Kasumi-1 (cell line): ENCODE measurements at places on chromosomes 1 and 21.

DNA sequence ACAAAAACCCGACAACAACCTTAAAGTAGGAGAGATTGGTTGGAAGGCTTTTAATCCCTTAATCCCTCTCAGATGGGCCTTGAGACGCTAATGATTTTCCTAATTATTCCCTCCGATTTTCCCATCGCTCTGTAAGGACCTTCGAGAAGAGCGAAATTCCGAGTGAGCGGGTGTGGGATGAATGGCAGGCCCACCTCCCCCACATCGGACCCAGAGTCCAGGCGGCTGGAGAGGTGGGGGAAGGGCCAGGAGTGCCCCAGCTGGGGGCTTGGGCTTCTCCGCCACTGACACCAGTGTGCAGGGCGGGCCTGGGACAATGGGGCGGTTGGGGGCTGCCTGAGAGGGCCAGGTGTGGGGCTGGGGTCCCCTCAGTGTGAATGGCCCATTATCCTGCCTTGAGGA lies 23.4 kb downstream of the RHBG start:
- no peak for DNase-seq

DNA sequence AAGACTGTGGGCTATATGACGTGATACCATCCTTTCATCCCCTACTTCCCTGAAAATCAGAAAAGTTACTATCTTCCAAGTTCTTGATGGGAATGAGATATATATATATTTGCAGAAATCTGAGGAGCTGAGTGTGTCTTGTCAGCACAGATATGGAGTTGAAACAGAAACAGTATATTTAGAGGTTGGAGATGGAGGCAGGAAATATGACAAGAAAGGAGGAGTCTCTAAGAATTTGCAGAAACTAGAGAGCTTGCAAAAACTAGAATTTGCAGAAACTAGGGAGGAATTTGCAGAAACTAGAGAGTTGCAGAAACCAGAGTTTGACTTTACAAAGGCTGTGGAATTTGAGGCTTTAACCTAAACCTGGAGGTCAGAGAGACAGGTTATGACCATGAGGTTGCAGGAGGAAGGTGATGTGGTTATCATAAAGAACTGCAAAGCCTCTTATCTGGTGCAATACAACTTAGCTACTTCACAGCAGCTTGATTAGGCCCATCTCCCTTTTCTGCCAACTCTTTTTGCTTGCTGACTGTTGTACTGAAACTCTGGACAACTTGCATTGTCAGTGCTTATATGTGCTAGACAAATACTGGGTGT lies 22.3 kb downstream of the XCL2 start:
- peak; percentile 23 for DNase-seq

- no peak for DNase-seq
These were observed 57.8 kb downstream of the SERINC2 start for GRCh38 chr1:31470794-31471315.

GRCh38 chr1:157388057-157388456 lies 164.3 kb downstream of the FCRL5 start:
- DNase-seq: no peak

- no peak for DNase-seq
These were observed 196.1 kb downstream of the AMY1C start for GRCh38 chr1:103945774-103946173.

DNA sequence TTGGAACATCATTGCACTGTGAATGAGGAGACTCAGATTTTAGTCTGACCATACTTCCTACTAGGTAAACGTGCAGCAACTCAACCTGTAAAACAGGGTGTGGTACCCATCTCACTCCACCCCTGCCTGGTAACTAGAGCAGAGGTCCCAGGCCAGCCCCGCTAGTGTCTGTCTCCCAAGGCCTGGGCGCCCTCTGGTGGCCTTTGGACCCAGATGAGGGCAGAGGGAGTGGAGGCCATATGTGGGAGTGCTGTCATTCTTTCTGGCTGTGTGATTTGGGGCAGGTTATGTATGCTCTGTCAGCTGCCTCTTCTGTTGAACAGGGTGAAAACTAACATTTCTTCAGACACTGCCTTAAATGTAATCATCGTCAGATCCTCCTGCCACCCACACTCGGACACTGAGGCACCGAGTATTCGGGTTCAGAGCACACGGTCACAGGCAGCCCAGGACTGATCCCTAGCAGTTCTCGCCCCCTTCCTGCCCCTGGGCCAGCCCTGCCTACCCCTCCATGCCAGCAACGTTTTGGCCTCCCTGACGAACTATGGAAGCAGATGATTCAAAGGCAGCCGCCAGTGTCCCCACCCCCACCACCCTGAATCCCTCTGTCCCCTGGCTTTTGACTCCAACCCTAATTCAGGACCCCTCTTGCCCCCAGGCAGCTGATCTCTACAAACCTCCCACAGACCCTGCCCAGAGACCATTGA lies 76.0 kb downstream of the CD247 start:
- DNase-seq: peak; percentile 79

- no peak for DNase-seq
These were observed 3.2 kb upstream of the FGR start for GRCh38 chr1:27638047-27638734.

GRCh38 chr1:6447016-6447817 lies 18.8 kb downstream of the TNFRSF25 start:
- DNase-seq: no peak

- no peak for DNase-seq
These were observed 225.8 kb upstream of the L1TD1 start for GRCh38 chr1:61968869-61969268.

GRCh38 chr1:220631238-220631815 lies 58.8 kb upstream of the C1orf115 start:
- no peak for DNase-seq

DNA sequence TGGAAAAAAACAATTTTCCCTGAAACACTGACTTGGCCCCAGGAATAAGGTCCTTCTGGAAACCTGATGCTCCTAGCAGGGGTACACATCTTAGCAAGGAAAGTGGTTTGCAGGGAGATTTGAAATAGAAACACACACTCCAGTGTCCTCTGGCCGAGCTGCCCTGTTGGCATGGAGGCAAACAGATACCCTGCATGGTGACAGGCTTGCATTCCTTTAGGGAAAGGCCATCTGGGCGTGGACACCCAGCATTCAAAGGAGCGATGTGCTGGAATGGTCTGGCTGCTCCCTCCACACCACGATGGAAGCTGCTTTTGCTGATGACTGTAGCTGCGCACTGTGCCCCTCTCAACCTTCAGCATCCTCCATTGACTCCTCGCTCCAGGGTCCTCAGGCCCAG lies 41.5 kb upstream of the BCAR3 start:
- DNase-seq: no peak

DNA sequence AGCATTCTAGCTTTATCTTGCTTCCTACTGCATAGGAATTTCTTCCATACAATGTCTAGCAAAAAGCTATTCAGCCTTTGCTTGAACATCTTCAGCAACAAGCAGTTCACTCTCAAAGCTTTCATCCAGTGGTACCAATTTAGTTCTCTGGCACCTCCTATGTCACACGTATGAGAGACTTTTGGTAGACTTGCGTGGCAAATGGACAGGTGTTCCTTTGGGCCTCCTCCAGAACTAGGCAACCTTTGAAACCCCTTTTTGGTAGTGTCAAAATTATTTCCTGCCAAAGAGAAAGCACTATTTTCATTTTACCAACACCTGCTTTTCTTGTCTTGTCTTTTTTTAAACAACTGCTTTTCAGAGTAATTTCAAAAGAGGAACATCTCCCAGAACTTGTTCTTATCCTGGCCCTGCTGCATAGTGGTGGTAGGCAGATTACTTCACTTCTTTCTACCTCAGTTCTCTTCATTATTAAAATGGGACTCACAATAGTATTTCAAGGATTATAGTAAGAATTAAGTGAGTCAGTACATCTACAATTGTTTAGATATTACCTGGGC lies 122.4 kb downstream of the MAST2 start:
- DNase-seq: peak; percentile 36

DNA sequence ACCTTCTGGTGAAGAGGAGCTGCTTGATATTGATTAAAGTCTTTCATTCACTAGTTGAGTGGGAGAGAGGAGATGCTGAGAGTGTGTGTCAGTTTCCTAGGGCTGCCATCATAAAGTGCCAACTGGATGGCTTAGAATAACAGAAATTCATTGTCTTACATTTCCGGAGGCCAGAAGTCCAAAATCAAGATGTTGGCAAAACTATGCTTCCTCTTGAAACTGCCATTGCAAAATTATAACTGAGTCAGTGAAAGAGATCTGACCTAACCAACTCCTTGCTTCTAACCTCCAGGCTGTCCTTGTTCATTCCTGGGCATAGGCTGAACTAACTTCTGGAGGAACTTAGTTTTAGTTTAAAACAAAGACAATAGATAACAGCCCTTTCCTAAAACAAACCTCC lies 47.1 kb downstream of the PTGS2 start:
- no peak for DNase-seq

DNA sequence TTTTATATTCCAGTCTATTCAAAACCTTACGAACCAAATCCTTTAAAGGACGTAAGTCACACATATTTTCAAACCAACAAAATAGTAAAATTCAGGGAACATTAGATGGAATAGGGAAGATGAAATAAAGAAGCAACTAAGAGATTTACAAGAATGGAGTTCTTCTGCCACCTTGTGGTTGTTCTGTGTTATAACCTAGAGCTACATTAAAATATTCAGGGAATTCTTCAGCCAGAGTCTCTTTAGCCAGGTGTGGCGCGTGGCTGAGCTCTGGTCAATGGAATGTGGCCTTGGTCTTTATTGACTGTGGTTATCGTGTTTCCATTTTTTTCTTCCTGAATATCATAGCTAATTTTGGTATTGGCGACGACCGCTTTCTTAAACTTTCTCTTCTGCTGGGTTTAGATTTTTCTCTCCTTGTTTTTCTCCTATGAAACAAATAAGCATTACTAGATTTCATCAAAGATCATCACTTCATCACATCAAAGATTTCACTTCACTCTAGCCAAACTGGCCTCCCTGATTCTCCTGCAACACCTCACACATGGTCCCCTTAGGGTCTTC lies 221.3 kb downstream of the MRPL39 start:
- DNase-seq: peak; percentile 68

DNA sequence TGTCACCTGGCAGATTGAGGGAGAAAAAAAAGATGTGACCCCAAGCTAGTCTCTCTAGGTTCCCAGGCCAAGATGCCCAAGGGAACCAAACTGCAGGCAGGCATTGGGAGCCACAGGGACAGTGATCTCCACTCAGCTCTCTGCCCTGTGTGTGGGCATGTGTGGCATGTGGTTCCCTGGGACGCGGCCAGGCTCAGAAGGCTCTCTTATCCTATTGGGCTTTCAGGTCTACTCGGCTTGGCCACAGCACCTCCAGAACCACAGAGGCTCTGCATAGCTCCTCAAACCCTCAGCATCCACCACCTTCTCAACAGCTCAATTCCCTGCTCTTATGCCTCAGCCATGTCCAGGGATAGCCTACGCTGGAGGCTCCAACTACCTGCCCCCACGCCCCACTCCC lies 22.0 kb downstream of the IQGAP3 start:
- no peak for DNase-seq

DNA sequence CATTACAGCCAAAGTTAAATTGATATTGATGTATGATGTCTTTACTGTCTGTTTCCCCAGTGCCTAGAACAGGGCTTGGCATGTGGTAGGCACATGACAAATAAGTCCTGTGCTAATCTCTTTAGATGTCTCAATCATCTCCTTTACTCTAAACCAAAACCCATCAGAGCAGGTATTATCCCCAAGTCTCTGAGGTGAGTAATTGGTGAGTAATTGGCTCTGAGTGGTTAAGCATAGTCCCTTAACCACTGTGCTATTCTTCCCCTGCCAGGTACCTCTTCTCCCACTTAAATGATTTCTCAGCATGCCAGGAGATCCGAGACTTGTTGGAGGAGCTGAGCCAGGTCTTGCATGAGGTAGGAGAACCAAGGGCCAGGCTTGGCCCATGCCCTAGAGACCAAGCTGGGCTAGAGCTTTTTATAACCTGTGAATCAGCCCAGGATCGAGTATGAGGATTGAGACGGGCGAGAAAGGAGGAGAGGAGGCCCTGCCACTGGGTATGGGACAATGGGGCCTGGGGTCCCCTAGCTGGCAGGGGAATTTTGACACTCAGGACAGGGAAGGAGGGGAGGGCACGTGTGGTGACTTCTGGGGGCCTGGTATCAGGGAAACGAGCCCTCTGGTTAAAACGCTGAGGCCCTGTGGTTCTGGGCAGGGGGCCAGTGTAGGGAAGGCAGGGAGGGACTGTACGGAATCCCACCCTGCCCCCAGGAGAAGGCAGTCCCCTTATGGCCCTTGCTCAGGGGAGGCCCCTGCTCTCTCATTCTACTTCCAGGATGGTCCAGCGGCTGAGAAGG lies 4.5 kb downstream of the CNKSR1 start:
- DNase-seq: no peak

DNA sequence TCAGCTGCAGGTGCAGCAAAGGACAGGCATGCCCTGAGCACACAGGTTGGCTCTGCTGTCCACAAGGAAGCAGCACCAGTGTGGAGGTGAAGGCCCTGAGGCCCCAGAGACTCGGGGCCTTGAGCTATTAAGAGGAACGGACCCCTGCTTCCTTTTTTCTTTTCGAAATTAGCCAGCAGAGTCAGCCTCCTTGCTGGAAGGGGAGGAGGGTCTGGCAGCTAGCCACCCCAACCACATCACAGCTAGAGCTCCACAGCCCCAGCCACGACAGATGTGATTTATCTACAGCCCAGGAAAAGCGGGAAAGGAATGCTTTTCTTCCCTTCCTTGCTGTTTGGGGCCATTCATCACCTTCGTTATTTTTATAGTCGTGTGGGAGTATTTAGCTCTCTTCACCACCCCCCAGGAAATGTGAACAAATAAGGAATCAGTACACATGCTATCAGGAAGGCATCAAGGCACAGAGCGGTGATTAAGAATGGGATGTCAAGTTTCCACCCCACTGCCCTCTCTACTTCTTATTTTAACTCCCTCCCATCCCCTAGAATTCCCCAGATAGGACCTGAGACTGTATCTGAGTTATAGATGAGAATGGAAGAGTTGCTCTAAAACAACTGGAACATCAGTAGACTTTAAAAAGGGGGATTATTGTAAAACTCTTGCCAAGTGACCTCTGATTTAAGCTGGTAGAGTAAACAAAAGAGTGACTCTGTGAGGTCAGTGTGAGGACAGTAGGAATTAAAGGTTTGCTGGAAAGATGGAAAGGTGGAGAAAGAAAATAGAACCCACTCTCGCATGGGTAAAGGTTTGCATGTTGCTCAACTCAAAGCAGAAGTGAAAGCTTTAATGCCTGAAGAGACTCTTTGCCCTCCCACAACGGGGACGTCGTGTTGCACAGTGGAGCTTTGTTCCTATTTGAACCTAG lies 224.7 kb upstream of the GJB5 start:
- DNase-seq: no peak

DNA sequence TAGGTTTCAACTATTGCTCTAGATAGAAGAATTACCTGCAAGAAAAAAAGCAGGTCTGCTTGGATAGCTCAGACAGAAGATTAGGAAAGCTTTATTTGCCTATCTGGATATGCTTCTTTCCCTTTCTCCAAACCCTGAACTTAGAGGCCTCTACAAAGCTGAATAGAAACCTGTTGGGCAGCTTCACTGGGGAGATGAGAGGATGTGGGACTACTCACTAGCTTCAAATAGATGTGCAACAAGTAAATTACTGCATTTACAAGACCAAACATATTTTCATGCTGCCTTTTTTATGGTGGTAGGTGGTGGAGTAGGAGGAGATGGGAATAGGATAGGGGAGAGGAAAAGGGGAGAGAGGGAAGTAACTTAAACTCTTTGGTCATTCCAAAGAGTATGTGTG lies 6.4 kb downstream of the CLCA2 start:
- no peak for DNase-seq
